Germinal center (tissue), 1 donor: ENCODE measurements at places on chromosomes 4 and X.

DNA sequence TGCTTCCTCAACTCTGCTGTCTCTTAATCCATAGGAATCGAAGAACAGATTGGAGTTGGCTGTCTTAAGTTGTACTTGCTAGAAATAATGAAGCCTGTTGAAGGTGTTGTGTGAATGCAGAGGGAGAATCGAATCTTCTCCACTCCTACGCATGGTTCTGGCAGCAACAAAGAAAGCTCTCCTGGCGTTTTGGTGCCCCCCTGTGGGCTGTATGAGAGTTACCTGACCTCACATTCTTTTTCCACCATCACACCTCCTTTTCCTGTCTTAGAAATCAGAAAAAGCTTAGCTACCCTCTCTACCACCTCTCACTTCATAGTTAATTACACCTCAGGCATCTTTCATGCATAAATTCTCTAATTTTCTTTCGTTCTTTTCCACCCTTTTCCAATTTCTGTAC lies 16.3 kb downstream of the KLF8 start:
- peak; percentile 20 for DNase-seq

- DNase-seq: no peak
Measured at GRCh38 chr4:80419946-80420345, 84.4 kb downstream of the CFAP299 start.

DNA sequence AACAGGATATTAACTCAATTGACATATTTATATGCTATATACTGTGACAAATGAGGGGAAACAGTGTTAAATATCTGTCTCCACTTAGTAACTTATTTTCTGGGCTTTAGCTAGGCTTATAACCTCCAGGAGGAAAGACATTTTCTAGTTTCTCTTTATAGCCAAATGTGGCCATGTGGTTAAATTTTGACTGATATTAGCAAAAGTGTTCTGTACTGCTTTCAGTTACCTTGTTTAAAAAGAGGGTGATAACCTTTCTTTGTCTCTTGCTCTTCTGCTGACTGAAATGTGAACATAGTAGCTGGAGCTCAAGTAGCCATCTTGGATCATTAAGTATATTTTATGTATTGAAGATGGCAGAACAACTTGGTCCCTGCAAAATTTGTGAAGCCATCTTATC lies 253.7 kb downstream of the PDHA2 start:
- no peak for DNase-seq

GRCh38 chr4:1099684-1100335 lies 13.6 kb downstream of the RNF212 start:
- no peak for DNase-seq

GRCh38 chr4:87882861-87883260 lies 50.1 kb downstream of the MEPE start:
- DNase-seq: no peak

DNA sequence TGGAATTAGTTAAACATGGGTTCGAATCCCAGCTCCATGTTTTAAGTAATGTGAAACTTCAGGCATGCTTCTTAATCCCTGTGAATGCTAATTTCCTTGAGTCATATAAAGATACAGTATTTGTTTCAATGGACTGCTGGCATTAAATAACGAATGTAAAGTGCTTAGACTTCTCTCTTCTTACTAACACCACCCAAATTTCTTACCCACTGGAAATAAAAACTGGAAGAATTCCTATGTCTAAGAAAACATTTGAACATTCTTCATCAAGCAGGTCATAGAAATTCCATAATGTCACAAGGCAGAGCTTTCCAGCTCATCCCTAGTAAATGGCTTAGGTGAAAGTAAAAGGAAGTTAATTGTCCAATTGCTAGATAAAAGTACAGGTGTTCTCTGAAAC lies 172.5 kb downstream of the ANK2 start:
- no peak for DNase-seq

DNA sequence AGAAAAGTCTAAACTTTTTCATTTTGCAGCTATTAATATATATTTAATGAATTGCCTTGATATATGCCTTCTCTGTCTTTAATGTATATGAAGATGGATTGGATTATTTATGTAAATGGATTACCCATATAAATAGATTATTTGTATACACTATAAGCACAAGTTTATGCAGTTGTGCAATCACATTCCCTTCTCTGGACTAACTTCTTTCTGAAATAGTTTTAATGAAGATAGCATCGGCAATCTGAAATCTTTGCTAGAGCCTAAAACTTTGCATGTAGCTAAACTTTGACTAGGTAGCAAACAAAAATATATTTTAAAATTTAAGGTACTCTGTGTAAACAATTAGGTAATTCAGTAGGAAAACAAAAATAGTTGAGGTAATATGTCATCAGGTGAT lies 127.8 kb downstream of the PCDH7 start:
- DNase-seq: no peak

DNA sequence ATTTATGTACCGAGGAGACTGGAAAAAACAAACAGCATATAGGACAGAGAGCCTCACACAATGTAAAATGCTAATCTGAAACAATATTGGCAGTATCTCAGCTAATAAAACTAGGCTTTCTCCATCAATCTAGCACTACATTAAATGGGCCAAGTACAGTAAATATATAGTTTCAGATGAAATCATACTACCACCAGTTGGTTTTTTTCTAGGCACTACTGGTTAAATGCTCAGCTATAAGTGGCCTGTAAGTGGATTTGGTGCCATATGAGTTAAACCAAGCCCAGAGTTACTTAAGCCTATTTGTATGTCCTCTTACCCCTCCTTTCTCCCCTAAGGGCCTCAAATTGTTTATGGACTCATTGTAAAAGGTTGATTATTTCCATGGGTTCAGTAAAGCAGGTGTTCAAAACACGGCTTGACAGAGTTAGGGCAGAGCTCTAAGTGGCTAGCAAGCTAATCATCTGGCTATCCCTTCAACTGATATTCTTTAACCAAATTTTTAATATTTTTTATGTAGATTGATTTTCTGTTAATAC lies 57.5 kb downstream of the FAM13A start:
- DNase-seq: no peak

DNA sequence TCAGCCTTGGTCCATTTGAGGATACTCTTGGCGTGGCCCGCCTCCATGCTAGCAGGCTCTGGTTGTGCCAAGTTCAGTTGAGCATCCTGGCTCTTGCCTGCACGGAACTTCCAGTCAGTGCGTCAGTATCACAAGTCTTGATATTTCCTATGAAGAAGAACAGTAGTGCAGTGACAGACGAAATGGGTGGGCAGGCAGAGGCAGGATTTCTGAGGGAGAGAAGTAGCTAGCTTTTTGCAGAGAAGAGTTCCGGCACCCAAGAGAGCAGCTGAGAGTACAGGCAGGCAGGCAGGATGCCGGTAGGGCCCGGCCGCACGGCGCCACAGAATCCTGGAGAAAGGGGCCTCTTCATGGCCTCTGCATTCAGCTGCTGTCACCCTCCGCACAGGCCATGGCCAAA lies 56.1 kb upstream of the MSANTD1 start:
- no peak for DNase-seq

GRCh38 chr4:102569200-102569599 lies 68.0 kb downstream of the NFKB1 start:
- no peak for DNase-seq
